ENCODE measurements at places on chromosomes 1 and 21.

- no peak for DNase-seq
These were observed 373.4 kb downstream of the LMX1A start for GRCh38 chr1:164983023-164983650.

GRCh38 chr1:101316256-101316655 lies 79.4 kb downstream of the S1PR1 start:
- DNase-seq = no peak

DNA sequence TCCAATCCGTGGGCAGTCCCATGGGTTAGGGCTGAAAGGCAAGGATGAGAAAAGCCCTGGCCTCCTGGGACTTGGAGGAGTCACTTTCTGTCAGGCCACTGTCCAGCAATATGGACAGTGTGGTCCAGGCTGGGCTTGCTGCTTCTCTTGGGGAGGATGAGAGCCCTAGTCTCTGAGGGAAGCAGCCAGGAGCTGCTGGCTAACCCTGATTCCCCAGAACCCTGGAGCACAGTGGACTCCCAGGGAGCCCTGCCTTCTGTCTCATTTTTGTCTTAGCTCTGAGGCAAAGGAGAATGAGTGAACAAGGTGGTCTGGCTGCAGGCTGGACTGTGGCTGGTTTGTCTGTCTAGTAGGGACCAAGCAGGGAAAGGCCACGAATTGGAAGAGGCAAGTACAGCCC lies 23.8 kb upstream of the EDN2 start:
- no peak for DNase-seq

- no peak for DNase-seq
These were observed 8.5 kb upstream of the DENND2D start for GRCh38 chr1:111208921-111209320.
